ENCODE measurements at places on chromosomes 2 and 18.

DNA sequence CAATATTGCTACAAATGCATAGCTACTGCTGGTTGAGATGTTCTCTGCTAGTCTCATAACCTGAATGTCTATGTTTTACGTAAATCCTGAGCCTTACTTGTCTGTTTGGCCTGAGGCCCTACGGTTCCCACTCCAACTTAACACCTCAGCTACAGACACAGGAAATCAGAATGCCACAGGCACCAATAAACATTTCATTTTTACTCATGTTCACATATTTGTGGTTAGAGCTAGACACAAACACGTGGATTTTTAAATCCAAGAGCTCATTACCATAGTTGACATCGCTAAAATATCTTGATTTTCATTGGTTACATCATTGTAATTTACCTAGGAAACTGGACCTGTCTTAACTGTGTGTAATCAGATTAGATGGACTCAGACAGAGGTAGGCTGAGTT is 263.8 kb upstream of the CDH19 start:
- no peak for DNase-seq

GRCh38 chr2:193695367-193695766 is 1500.6 kb upstream of the TMEFF2 start:
- DNase-seq: peak; percentile 53

- peak; percentile 39 for DNase-seq
These were observed 289.0 kb upstream of the TFPI start for GRCh38 chr2:187842978-187843847.

DNA sequence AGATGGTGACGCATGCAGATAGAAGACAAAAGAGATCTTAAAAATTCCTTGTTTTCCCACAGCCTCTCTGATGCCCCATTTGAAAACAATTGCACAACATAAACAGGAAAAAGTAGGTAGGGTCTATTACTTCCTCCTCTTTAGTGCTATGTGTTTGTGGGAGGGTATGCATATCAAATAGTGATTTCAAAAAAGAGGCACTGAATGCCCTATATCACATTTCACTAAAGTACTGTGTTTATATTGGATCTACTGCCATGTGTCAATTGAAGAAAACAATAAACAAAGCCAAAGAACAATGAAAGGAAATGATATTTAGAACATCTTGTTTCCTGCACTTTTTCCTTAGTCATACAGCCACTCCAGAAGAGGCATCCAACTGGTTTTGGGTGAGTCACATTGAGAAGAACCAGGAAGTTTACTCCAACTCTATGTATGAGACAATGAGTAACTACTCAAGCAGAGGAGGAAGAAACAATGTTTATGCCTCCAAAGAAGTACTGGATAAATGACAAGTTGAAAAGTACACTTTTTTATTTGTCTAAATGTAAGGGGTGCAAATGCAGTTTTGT is 583.6 kb downstream of the FBXO15 start:
- DNase-seq: peak; percentile 18

GRCh38 chr18:63440881-63441280 is 18.6 kb upstream of the VPS4B start:
- DNase-seq: no peak

- DNase-seq: no peak
These were observed 62.3 kb downstream of the VWA3B start for GRCh38 chr2:98149333-98149697.

DNA sequence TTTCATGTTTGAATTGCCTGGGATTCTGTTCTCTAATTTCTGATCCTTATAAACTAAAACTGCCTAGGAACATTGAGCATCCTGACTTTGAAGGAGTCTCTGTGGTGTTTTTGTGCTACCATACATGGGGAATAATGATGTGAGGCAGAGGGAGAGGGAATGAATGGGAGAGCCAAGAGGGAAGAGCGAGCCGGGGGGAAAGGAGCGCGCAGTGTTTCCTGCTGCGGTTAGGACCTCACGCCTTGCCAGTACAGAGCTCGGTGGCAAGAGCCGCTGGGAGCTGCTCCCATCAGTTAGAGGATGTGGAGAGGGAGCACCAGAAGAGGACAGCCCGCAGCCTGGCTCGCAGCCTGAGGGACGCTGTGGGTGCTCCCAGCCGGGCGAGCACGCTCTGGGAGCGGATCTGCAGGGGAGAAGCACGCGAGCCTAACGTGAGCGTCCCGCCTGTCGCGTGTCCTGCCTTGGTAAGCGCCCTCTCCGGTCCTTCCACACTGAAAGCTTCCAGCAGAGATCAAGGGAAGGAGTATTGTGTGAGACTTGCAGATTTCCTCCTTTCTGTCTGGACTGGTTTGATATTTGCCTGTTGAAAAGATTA is 114.7 kb downstream of the FAM210A start:
- no peak for DNase-seq

- DNase-seq: no peak
These were observed 19.5 kb upstream of the TFPI start for GRCh38 chr2:187573722-187574121.

GRCh38 chr2:241770185-241770935 is 6.3 kb upstream of the GAL3ST2 start:
- DNase-seq: no peak

GRCh38 chr2:232981356-232981755 is 31.7 kb downstream of the NGEF start:
- peak; percentile 1 for DNase-seq

- DNase-seq: peak; percentile 91
These were observed at the start of gene CBLN2 for GRCh38 chr18:72544092-72544886. Gene CBLN2 (minus strand): TSS chr18:72544342. CDS start chr18:72542160, 2,182 bp downstream.

DNA sequence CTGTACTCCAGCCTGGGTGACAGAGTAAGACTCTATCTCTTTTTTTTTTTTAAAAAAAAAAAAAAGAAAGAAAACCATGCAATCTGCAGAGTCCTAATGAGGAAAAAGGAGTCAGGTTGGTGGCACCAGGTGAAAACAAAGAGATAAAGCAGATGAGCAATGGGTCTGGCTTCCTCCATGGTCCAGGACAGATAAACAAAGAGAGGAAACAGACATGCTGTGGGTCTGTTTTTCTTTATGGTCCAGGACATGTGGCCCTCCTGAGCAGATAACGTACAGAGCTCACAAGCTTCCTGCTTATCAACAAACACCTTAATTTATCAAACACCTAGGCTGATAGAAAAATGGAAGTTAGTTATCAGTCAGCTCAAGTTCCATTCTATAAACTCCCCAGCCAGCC is 24.4 kb upstream of the TUBB6 start:
- DNase-seq: no peak

DNA sequence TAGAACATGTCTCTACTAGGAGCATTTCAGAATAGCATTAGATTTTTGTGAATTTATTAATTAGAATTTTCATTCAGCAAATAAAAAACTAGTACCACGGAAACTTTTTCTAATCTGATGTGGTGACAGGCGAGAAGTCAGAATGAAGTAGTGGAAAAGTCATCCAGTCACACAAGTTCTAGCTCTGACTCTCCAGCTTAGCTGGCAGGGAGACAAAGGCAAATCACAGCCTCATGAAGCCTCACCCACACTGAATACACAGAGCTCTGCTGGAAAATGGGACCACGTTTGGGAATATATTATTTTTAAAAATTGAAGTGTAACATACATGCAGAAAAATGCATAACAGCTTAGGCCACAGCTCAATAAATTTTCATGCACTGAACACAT is 86.1 kb downstream of the L3MBTL4 start:
- DNase-seq: peak; percentile 18

GRCh38 chr2:189217541-189217940 is 38.0 kb upstream of the COL5A2 start:
- DNase-seq: no peak

- no peak for DNase-seq
These were observed 38.4 kb downstream of the TBC1D8 start for GRCh38 chr2:101112772-101113157.

- DNase-seq: no peak
These were observed 315.9 kb downstream of the DSEL start for GRCh38 chr18:67200665-67201064.

GRCh38 chr2:118747066-118747465 is 100.4 kb downstream of the EN1 start:
- DNase-seq: no peak

- DNase-seq: no peak
These were observed 57.8 kb downstream of the ADD2 start for GRCh38 chr2:70710038-70710690.

DNA sequence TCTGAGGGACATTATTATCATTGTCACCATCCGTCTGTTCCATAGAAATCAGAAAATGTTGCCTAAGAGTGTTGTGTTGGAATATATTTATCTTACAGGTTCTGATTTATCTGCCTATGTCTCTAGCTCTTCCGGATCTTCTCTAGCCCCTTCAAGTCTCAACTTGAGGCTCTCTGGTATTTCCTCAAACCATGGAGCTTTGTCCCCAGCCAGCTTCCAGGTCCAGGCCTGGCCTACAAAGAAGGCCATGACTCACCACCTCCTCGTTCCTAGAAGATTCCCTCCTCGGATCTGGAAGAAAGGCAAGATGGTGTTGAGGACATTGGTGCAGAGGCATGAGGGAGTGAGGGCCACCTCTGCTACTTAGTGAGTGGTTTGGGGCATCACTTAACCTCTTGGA is 122.1 kb upstream of the TRIB2 start:
- no peak for DNase-seq

- no peak for DNase-seq
These were observed 61.2 kb downstream of the RND3 start for GRCh38 chr2:150426315-150426714.

- no peak for DNase-seq
These were observed 291.6 kb upstream of the HDAC4 start for GRCh38 chr2:239692362-239692851.

DNA sequence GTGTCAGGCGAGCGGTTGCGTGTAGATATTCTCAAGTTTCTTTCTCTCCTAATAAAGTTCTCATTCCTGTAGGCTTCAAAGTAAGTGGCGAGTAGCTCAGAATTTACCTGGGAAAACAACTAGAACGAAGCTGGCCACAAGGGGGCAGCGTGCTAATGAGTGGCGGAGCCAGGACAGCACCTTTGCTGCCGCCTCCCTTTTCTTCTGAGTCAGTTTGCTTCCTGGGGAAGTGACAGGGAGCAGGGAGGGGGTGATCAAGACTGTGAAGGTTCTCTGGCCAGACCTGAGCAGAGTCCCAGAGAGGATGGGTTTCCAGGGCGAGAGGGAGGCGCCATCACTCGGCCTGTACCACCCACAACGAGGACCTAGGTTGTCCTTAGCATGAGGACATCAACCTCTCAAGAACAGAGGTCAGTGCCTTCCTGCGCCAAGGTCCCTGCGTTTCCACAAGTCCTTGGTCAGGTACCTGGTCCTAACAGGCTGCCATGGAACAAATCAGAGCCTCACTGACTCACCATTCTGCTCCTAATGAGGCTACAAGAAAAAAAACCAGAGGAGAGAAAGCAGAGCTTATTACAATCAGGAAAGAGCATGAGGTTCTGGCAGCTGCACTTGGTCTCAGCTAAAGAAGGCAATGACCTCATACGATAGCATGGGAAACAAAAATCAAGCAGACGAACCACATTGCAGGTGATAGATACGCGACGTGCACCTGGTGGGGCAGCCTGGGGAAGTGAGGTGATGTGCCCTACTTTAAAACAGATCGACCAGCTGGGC is 98.7 kb downstream of the PLB1 start:
- peak; percentile 86 for DNase-seq

GRCh38 chr2:204298404-204298803 is 246.9 kb upstream of the PARD3B start:
- DNase-seq: no peak

DNA sequence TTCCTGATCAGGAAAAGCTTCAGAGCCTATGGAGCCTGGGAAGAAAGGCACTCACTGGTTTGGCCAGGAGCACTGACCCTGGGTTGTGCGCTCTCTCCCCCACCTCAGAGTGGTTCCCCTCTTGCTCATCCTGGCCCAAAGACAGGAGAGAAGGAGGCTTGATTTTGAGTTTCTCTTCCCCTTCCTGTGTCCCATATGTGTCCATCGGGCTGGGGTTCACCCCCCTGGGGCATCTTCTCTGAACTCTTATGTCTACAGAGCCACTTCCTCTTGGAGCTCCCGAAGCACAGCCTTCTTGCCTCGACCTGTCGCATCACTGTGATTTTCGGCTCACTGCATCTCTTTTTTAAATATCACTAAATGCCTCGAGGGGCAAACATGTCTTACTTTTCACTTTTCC is 692.3 kb downstream of the RNF144A start:
- DNase-seq: no peak

GRCh38 chr2:144357623-144358373 is 162.1 kb downstream of the ZEB2 start:
- no peak for DNase-seq

- no peak for DNase-seq
These were observed 33.7 kb downstream of the ANKRD30B start for GRCh38 chr18:14781671-14782070.

GRCh38 chr2:206556357-206556949 is 85.8 kb upstream of the FAM237A start:
- DNase-seq: peak; percentile 31

- no peak for DNase-seq
These were observed 26.0 kb downstream of the DGKD start for GRCh38 chr2:233380132-233380895.

DNA sequence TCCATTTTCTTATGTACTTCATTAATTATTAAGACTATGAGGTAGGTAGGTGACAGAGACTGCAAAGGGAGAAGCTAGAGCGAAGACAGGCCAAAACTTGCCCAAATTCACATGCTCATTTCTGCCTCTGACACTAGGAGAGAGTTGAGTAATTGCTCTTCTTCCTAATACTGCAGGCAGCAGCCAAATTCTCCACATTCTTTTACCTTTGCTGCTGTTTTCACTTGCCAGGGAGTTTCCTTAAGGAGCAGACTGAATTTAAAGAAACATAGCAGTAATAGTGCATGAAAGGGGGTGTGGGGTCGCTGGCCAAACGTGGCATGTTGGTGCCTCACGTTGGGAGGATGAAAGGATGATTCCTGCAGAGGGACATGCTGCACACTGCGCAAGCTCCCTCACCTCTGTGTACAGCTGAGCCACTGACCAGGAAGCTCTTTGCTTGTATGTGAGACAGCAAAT is 12.3 kb downstream of the CRIM1 start:
- no peak for DNase-seq

DNA sequence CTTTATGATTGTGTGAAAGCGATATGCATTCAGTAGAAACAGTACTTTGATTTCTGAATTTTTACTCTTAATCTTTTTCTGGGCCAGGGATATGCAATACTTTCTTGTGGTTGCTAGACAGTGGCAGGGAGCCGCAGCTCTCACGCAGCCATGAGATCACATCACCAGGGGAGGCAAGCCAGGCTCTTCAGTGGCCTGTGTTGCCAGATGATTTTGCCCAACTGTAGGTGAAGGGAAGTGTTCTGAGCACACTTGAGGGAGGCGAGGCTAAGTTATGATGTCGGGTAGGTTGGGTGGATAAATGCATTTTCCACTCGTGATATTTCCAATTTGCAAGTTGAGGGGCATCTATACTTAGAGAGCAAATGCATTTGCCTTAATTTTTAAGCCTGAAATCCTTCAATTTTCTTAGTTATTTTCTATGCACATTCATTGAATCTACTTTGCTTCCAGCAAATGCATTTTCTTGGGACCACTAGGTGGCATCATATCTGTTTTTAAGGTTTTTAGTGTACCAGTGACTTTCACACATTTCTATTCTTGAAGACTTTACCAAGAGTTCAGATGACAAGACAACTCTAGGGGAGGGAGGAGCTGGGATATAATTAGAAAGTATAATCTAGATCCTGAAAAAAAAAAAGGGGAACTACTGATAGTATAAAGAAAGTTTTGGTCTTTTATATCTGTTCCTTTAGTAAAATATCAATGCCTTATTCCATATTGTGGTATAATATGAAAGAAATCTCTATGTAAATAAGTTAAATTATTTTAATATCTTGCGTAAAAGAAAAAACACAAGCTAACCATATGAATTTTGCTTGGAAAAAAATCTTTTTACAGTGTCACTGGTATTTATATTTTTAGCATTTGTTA is 643.3 kb downstream of the SOCS6 start:
- DNase-seq: peak; percentile 57

GRCh38 chr18:59988098-59988706 is 88.4 kb downstream of the PMAIP1 start:
- DNase-seq: peak; percentile 28

- DNase-seq: no peak
These were observed 654.9 kb downstream of the ADCYAP1 start for GRCh38 chr18:1559563-1559962.
